ENCODE measurements at places on chromosomes 3 and 15.

DNA sequence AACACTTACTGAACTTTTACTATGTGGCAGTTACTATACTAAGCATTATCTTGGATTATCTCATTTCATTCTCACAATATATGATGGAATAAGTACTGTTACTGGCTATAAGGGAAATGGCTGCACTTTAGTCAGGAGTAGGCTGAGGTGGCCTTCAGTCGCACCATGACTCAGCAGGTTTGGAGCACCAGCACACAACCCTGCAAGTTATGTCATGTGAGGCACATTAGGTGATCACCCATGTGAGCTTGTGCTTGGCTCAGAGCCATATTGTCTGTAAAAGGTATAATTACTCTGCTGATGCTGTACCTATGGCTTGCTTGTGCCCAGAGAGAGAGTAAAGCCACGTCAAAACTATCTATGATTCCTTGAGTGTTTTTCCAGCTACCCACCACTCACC is 54.1 kb upstream of the TIPARP start:
- DNase-seq, result no peak

DNA sequence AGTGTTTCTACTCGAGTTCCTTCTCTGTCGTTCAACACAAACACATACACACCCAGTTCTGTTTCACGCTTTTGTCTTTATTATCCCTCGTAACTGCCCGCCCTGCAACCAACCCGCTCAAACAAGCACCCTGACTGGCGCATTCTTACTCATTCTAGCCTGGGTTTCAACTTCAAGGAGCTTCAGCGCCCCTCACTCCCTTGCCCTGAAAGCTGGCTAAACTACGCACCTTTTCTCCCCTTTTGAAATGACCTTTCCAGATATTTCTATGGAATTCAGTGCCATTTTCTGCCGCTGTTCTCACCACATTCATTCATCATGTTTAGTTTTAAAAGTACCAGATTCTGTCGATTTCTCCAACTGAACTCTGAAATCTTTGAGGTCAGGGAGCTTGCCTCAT is 653 bp upstream of the MFSD1 start:
- no peak for DNase-seq

- DNase-seq, result no peak
Observed at GRCh38 chr3:123571264-123571972, 13.4 kb downstream of the HACD2 start.

GRCh38 chr15:52642386-52643361 is 36.5 kb downstream of the ATOSA start:
- DNase-seq, result no peak

- no peak for DNase-seq
Observed at GRCh38 chr15:99504823-99505551, 60.8 kb upstream of the MEF2A start.

DNA sequence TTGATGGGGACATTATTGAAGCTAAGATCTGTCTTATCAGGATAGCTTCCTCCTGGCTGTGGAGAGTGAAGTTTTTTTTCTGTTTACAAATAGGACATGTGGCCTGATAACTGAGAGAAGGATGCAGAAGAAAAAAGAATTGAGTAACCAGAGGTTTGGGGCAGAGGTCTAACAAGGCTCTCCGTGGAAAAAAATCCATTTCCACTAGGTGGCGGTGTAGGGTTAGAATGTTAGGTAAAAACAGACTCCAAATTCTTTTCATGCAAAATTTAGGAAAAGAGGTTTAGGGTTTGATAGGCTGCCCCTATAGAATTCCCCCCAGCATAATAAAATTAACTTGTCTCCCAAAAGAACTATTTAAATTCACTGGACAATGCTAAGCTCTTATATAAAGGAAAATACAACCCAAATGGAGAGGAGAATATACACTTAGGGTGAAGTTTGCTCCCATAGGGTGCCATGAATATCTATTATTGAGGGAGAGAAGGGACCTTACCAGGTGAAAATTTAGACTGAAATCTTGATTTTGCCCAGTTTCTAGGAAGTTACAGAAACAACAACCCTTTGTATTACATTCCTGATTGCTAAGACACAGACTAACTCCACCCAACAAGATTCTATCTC is 1560.4 kb downstream of the OTOL1 start:
- no peak for DNase-seq

DNA sequence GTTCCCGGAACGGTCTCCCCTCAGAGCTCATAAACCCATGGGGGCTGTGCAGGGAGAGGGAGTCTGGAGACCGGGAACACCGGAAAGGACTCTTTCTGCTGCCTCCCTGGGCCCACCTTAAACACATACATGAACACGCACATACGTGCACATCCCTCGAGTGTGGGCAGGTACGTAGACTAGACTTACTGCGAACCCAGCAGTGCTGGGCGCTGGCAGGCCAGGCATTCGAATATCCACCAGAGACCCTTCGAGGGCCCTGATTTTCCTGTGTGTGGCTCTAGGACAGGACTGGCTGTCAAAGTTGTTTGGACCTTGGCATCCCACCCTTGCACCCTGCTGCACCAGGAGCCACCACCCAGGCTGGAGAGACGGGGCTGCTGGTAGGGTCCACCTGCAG is 102.7 kb downstream of the PLXNA1 start:
- no peak for DNase-seq

GRCh38 chr3:117580806-117581205 is 871.2 kb downstream of the TUSC7 start:
- DNase-seq, result no peak

DNA sequence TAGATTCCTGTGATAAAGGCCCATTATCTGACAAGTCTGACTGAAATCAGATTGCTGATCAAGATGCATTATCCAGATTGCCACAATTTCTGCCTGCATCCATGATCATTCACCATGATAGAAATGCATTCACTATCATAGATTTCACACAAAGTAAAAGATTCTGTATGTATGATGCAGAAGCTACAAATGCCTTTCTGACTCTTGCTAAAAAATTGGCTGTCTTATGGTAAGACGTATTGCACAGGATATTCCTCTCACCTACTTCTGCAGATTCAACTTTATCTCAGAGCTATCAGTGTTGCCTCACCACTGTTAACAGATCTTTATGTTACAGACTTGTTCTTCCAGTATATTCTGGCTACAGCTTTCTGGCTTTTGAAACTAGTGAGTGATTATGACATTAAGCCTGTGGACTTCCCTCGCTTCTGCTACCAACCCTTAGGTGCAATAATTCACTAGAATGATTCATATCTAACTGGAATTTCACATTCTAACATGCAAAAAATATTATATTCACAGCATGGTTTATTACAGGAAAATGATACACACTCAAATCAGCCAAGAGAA is 955.3 kb downstream of the EPHA3 start:
- no peak for DNase-seq

DNA sequence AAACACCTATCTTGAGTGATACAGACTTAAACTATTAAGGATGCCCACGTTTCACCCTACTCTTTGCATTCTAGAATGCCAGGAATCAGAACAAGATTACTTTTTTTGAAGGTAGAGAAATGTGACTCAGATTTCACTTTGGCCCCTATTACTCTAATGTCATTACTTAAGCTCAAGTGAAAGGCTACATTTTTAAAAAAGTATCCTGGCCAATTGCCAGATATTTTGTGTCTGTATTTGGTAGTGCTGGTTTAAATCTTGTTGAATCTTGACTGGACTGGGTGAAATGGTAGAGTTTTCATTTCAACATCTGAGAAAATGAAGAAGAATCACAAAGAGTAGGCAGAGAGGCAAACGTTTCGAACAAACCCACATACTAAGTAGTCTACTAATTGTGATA is 218.2 kb upstream of the UBE2E1 start:
- DNase-seq, result no peak

- no peak for DNase-seq
Observed at GRCh38 chr3:53715815-53716483, 130.3 kb downstream of the CHDH start.

DNA sequence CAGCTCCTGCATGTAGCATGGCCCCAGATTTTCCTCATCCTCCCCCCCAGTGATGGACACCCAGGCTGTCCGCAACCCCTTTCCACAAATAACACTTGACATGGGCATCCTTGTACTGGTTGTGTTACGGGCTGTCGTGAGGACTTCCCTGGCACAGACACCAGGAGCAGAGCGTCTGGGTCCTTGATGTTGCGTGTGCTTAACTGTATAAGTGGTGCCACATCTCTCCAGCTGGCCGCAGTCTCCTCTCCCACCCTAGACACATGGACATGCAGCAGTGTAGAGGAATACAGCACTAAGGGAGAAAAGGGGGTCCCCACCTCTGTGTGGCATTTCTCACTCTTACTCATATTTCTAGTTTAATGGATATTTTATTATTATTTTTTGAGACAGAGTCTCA is 56.6 kb downstream of the FBLN2 start:
- DNase-seq, result no peak

DNA sequence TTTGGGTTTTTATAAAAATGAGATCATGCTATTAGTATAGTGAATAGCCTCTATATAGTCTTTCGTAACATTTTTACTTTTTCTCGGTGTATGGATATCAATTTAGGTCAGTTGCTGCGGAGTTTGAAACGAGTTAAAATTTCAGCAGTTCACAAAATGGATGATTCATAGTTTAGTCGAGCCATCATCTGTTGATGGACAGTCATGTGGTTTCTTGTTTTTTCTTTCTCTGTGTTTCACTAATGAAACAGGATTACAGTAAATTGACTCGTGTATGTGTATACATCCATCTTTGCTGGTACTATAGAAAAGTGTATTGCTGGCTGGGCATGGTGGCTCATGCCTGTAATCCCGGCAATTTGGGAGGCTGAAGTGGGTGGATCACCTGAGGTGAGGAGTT is 106.8 kb downstream of the IGF1R start:
- no peak for DNase-seq

GRCh38 chr15:36925049-36925448 is 175.3 kb downstream of the MEIS2 start:
- no peak for DNase-seq

- no peak for DNase-seq
Observed at GRCh38 chr3:44893097-44893496, 18.7 kb downstream of the TGM4 start.

- DNase-seq, result peak; percentile 62
Observed at GRCh38 chr3:101521211-101521701, 8.2 kb upstream of the SENP7 start.

- DNase-seq, result no peak
Observed at GRCh38 chr15:32704395-32704981, 13.3 kb upstream of the GREM1 start.

GRCh38 chr3:71254281-71255057 is 329.1 kb downstream of the FOXP1 start:
- no peak for DNase-seq

- DNase-seq, result no peak
Observed at GRCh38 chr3:9808345-9809037, 1.6 kb upstream of the TTLL3 start.

- no peak for DNase-seq
Observed at GRCh38 chr3:38739396-38739689, 76.7 kb downstream of the SCN10A start.

GRCh38 chr3:159150180-159150579 is 348.3 kb downstream of the MFSD1 start:
- no peak for DNase-seq

DNA sequence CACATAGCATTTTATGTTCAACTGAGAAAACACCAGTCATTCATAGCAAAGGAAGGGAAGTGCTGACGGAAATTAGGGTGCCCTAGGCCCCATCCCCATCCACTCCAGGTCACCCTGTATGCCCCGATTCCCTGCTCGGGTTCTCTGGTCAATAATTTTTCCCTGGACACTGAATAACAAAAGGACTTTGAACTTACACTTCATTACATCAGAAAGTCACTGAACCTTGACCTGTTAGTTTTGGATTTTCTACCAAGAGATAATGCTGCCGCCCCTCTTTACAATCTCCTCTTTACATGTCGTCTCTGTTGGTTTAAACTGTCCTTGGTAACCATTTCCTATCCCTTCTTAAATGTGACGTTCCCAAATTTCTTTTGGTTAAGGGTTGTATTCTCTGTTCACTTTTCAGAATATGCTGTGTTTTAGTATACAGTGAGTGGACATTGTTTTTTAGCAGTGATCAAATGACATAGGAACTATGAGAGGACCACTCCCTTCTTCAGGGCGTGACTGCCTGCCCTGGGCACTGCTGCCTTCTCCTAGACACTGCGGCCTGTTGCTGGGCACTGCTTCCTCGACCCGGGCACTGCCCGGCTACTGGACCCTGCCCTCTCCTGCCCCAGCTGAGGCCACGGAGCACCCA is 13.6 kb upstream of the AHSG start:
- no peak for DNase-seq

GRCh38 chr3:135736740-135737139 is 228.8 kb upstream of the PPP2R3A start:
- no peak for DNase-seq

- DNase-seq, result no peak
Observed at GRCh38 chr15:40353697-40354096, 2.9 kb downstream of the PHGR1 start.

DNA sequence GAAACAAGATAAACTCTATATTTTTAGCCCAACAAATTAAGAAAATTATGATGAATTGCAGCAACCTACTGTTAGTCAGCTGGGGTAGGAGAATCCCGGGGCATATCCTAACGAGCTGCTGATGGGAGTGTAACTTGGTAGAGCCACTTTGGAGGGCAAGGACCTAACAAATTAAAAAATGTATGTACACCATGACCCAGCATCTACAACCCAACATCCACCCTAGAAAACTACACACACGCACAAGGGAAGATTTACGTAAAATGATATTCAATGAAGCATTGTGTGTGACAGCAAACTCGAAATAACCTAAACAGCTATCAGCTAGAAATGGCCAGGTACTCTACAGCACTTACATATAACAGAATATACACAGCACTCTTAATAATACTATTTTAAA is 1.9 kb downstream of the BCL2A1 start:
- DNase-seq, result no peak

DNA sequence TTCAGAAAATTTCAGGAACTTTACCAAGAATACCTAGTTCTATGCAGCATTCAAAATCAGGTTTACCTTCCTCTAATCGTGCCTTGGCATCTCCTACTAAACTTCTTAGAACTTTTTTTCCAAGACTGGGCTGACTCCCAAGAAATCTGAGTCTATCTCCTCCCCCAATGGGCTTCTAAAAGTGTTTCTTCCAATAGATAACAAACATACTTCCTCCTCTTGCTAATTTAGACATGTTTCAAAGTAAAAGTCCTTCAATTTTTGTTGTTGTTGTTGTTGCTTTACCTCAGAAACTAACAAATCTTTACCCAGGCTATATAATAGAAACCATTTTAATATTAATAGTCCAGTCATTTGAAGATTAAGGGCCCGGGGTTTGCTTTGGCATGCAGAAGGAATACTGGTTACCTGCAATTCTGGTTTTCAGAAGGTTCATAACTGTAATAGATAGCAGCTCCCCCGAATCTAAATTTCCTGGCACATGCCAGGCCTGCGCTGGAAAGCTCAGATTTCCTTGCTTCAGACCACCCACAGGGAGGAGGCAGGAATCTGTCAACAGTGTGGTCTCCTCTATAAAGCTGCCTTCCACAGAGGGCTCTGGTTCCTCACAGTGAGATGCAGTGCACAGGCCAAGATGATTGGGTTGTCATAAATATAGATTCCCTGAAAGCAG is 188.7 kb downstream of the THRB start:
- no peak for DNase-seq
